Activated CD4-positive, alpha-beta T cell treated with anti-CD3 and anti-CD28 coated beads for 36 hours (primary cell): ENCODE measurements at places on chromosomes 3 and 15. TPM values are rescaled to one million over a fixed set of nuclear protein-coding genes. Genes with fewer than 3 reads are reported as not detected.
A peak's percentile ranks its signal among the peaks of the same experiment; 100 is the strongest.

- DNase-seq = peak; percentile 70
These were observed 42.1 kb downstream of the VGLL4 start for GRCh38 chr3:11601446-11602238.

GRCh38 chr3:157127831-157128767 lies 31.8 kb downstream of the CCNL1 start:
- peak; percentile 88 for DNase-seq

GRCh38 chr15:42042602-42043400 lies 22.0 kb upstream of the PLA2G4E start:
- DNase-seq = no peak

The FBXL22 gene
- total RNA-seq = 0.61 TPM

The ITIH4 gene
- total RNA-seq = 6.5 TPM
